Endothelial cell (in vitro differentiated cells): ENCODE measurements at places on chromosomes 11 and 22.
A peak's percentile ranks its signal among the peaks of the same experiment; 100 is the strongest.

GRCh38 chr11:8219257-8220021 lies 44.2 kb downstream of the LMO1 start:
- H3K27ac ChIP-seq, result no peak overlapping the region
- H3K4me3 ChIP-seq, result no peak overlapping the region
- DNase-seq, result peak; percentile 73
- peaks cover 12% of the 10 kb centered on the region for H3K27me3 ChIP-seq
- H3K4me1 ChIP-seq, result peaks cover 8% of the 10 kb centered on the region

GRCh38 chr11:112265659-112266409 lies 5.2 kb upstream of the PLET1 start:
- H3K27me3 ChIP-seq, result no peaks in the 10 kb centered on the region
- DNase-seq, result no peak
- peaks cover 22% of the 10 kb centered on the region for H3K4me1 ChIP-seq
- H3K27ac ChIP-seq, result no peak overlapping the region
- H3K36me3 ChIP-seq, result no peaks in the 10 kb centered on the region
- H3K4me3 ChIP-seq, result no peak overlapping the region

DNA sequence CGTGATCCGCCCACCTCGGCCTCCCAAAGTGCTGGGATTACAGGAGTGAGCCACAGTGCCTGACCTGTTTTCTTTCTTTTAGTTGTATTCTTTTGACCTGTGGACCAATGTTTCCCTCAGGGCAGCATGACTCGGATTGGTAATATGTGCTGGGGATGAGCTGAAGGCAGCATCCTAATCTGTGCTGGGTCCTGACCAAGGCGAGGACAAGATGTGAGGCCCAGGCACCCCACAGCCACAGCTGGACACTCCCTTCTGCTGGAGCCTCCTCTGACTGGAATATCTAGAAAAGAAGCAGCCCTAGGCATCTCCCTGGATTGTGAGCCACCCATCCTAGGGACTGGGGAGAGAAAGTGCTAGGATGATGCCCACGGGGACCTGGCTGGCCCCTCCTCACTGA lies 105.4 kb downstream of the PDE2A start:
- no peak for DNase-seq
- no peak overlapping the region for H3K27ac ChIP-seq
- H3K4me3 ChIP-seq, result no peak overlapping the region
- H3K27me3 ChIP-seq, result peaks cover 5% of the 10 kb centered on the region

DNA sequence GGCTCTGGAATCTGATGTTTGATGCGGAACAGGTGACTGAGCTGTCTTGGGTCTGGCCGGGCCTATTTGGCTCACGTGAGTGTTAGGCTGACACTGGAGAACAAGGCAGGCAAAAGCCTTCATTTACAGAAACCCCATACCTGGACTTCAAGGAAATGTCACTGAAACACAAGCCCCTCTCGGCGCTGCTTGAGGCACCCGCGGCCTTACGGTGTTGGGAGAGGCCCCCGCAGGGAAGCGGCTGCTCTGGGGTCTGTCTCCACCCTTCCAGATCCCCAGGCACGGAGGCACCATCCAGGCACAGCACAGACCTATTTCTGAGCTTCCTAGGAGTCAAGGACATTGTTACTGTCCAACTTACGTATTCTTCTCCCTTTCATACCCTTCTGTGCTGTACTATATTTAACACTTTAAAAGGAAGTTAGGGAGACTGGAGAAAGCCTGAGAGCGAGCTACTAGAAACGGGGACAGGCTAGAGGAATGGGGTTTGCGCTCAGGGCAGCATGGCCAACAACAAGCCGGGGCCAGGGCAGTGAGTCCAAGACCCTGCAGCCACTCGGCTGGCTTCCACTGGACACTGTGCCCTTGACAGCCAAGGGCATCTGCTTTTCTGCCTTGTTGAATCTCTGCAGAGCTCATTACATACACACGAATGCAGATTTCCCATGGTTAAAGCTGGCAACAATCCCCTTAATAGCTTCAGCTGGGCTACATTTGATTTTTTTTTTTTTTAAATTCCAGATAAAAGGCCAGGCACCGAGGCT lies 23.8 kb downstream of the DRD4 start:
- H3K27me3 ChIP-seq, result peaks cover 6% of the 10 kb centered on the region
- no peak for DNase-seq
- no peaks in the 10 kb centered on the region for H3K4me1 ChIP-seq
- H3K4me3 ChIP-seq, result no peak overlapping the region

DNA sequence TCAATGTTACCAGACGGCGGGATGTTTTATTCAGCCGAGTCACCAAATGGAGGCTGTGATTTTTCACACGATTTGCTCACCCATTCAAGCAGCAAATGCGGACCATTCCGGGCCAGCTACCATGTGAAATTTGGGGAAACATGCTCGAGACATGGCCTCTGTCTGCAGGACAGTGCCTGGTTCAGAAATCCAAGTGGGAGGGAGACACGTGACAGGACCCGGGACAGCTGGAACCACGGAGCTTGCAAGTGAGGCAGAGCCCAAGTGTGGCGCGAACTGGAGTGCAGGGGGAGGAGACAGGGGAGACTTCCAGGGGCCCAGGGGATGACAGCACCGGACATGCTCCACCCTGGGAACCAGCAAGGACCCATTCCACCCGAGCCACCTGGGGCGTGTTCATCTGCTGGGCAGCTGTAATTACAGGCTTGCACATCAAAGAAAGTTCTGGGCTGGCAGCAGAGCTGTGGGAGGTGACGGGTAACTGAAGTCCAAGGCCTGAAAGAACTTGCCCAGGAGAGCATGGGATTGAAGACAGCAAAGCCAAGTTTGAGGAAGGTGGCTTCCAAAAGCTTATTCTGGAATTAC lies 16.5 kb downstream of the CERK start:
- no peak overlapping the region for H3K4me3 ChIP-seq
- DNase-seq, result no peak
- H3K27ac ChIP-seq, result no peak overlapping the region
- peaks cover 32% of the 10 kb centered on the region for H3K36me3 ChIP-seq
- no peaks in the 10 kb centered on the region for H3K4me1 ChIP-seq

- no peak for DNase-seq
- no peaks in the 10 kb centered on the region for H3K36me3 ChIP-seq
- no peak overlapping the region for H3K4me3 ChIP-seq
Measured at GRCh38 chr11:48037709-48038468, 57.5 kb downstream of the PTPRJ start.

GRCh38 chr11:91625495-91625894 lies 599.1 kb upstream of the FAT3 start:
- no peak overlapping the region for H3K4me3 ChIP-seq
- H3K27ac ChIP-seq, result peak overlapping the region; percentile 62
- peak; percentile 6 for DNase-seq
- H3K27me3 ChIP-seq, result peaks cover under 1% of the 10 kb centered on the region

DNA sequence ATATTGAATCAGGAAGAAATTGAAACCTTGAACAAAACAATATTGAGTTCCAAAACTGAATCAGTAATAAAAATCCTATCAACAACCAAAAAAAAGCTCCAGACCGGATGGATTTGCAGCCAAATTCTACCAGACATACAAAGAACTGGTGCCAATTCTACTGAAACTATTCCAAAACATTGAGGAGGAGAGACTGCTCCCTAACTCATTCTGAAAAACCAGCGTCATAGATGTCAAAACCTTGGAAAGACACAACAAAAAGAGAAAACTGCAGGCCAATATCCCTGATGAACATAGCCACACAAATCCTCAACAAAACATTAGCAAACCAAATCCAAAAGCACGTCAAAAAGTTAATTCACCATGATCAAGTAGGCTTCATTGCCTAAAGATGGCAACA lies 353.8 kb downstream of the TMEM135 start:
- no peaks in the 10 kb centered on the region for H3K36me3 ChIP-seq
- peaks cover 1% of the 10 kb centered on the region for H3K27me3 ChIP-seq
- no peak for DNase-seq
- H3K27ac ChIP-seq, result no peak overlapping the region
- no peak overlapping the region for H3K4me3 ChIP-seq
- H3K4me1 ChIP-seq, result no peaks in the 10 kb centered on the region

DNA sequence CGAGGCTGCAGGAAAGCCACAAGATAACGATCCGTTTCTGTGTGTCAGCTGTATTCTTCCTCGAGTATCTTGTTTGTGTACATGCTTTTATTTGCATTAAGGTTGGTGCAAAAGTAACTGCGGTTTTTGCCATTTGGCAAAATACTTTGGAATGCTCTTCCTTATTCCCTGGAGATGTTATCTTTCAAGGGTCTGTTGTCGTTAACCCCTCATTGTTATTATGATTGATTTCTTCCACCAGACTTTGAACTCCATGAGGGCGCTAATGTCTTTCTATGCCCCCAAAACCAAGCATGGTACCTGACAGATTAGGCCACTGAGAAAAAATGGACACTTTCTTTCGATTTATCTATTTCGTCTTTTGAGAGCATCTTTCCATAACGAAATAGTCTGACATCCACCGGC lies 563 bp upstream of the PSMA1 start:
- H3K27me3 ChIP-seq, result no peaks in the 10 kb centered on the region
- H3K4me1 ChIP-seq, result peaks cover 18% of the 10 kb centered on the region
- H3K27ac ChIP-seq, result peak overlapping the region; percentile 98
- peak overlapping the region; percentile 98 for H3K4me3 ChIP-seq

DNA sequence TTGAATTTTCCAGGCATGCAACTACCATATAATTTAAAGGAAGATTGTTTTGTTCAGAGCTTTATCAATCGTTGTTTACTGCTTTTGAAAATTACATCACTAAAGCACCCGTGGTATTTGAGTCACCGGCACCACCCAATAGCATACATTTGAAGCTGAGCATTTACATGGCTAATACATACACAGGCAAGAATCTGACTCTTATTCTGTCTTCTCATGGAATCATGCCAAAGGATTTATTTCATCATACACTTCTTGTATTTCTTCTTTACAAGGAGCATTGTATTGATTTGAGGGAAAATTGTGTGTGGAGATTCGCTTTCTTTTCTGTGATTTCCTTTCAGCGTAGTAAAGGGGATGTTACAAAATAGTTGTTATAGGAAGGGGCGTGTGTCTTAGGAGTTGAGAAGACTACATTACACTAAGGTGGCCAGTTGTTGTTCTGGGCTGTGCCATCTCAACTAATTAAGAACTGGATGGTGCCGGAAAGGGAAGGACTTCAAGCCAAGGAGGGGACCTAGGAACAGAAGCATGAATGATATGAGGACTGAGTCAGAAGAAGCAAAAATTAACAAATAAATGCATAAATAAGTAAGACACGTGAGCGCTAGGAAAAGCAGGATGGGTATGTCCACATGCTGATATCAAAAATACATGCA lies 12.9 kb upstream of the CD3E start:
- H3K4me1 ChIP-seq, result no peaks in the 10 kb centered on the region
- peaks cover 2% of the 10 kb centered on the region for H3K27me3 ChIP-seq
- no peak overlapping the region for H3K4me3 ChIP-seq
- H3K36me3 ChIP-seq, result no peaks in the 10 kb centered on the region
- H3K27ac ChIP-seq, result no peak overlapping the region

DNA sequence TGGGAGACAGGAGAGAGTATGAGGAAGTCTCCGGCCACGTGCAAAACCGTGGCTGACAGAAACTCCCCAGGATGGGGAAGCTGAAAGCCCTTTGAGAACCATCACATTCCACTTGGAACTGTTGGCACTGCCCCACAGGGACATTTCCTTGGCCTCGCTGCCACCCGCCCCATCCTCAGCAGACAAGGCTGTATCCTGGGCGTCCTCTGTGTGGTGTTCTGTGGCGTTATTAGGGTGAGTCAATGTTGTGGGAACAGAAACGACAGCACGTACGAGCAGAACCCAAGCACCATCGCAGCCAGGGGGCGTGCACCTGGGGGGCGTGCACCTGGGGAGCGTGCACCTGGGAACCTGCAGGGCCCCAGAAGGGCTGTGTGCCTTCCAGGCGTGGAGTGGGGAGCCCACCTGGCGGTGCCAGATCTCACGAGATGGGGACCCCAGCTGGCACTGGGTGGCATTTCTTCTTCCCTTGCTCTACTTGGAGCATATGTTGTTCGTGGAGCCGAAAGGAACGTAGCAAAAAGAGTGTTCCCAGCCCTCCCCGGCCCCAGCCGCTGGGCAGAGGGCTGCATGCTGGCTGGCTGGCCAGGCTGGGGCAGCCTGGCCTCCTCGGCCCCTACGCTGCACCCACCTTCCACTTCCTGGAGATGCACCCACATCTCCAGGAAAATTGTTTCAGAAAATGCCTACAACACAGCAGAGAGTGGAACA lies 35.4 kb downstream of the NFAM1 start:
- peaks cover 2% of the 10 kb centered on the region for H3K27me3 ChIP-seq
- no peak overlapping the region for H3K27ac ChIP-seq
- DNase-seq, result no peak
- peaks cover 7% of the 10 kb centered on the region for H3K4me1 ChIP-seq

- H3K4me1 ChIP-seq, result no peaks in the 10 kb centered on the region
- H3K27ac ChIP-seq, result no peak overlapping the region
- no peak overlapping the region for H3K4me3 ChIP-seq
Measured at GRCh38 chr11:129608711-129609110, 206.9 kb upstream of the TMEM45B start.

DNA sequence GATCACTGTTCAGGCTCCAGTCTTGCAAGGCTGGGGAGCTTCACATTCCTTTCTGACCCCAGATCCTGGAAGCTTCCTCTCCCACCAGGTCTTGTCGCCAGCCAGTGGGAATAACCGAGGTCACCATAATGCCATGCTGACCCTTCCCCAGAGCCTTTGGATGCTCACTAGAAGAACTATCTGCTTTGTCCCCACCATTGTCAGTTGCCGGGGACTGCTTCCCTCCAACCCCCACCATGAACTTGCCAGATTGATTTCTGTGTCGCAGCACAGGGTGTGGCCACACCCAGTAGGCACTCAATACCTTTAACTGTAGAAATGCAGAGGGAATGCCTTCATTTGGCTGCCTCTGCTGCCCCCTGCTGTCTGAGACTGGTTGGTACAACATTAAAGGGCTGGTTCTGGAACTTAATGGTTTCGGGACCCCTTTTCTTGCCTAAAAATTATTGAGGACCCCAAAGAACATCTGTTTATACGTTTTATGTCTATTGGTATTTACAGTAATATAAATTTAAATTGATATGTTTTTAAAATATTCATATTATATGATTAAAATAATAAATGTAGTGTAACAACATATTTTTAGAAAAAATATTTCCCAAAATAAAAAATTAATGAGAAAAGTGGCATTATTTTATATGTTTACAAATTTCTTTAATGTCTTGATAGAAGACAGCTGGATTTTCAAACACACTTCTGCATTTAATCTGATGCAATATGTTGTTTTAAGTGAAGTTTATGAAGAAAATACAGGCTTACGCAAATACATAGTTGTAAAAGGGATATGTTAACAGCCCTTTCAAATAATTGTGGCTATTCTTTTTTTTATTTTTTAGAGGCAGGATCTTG lies 6.7 kb upstream of the GDPD5 start:
- peaks cover 66% of the 10 kb centered on the region for H3K4me1 ChIP-seq
- no peak overlapping the region for H3K27ac ChIP-seq
- H3K4me3 ChIP-seq, result peak overlapping the region; percentile 49
- no peaks in the 10 kb centered on the region for H3K27me3 ChIP-seq

DNA sequence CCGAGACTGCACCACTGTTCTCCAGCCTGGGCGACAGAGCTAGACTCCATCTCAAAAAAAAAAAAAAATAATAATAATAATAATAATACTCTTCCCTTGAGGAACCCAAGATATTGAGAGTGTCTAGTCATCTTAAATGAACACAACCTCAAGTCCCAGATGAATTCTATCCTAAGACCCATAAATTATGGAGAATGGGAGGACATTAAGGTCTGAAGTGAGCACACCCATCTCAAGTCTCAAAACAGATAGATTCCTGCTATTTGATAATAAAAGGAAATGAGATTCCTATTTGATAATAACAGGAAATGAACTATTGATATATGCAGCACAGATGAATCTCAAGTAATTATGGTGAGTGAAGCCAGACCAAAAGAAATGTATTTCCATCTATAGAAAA lies 51.5 kb downstream of the MAPK1 start:
- no peak overlapping the region for H3K4me3 ChIP-seq
- peak overlapping the region; percentile 97 for H3K27ac ChIP-seq
- DNase-seq, result no peak
- peaks cover 4% of the 10 kb centered on the region for H3K36me3 ChIP-seq
